Pulmonary artery endothelial cell (primary cell): ENCODE measurements at places on chromosomes 13 and 19. TPM values are rescaled to one million over a fixed set of nuclear protein-coding genes. Genes with fewer than 3 reads are reported as not detected.

Gene SELENOV
- total RNA-seq: not detected in 2 replicates

Gene GGN
- total RNA-seq: 0.33 and 0.35 TPM in 2 replicates

Gene ATP4A
- not detected in 2 replicates for total RNA-seq

Gene MEF2B
- total RNA-seq: 0.11 and 0.13 TPM in 2 replicates

Gene CLDND2
- total RNA-seq: not detected in 2 replicates

DNA sequence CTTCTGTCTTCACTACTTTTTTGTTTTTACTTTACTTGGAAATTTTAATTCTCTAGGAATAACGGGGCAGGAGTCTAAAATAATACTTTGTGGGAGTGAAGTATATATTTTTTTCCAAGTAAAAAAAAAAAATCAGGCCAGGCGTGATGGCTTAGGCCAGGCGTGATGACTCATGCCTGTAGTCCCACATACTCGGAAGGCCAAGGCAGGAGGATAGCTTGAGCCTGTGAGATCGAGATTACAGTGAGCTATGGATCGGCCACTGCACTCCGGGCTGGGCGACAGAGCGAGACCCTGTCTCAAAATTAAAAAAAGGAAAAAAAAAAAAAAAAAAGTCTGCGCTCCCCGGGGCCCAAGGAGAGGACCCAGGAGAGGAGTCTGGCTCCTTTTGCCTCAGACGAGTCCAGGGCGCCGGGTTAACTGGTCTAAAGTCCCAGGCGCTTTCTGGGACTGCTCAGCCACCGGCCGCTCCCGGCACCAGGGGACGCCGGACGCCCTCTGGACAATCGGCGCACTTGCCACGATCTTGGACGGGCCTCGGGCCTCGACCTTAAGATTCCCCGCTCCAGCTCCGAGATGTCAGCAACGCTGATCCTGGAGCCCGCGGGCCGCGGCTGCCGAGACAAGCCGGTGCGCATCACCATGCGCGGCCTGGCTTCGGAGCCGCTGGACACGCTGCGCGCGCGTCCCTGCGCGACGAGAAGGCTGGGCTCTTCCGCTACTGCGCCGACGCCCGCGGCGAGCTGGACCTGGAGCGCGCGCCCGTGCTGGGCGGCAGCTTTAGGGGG is 2.7 kb upstream of the ZFP82 start:
- DNase-seq: no peak

GRCh38 chr13:32590266-32590665 is 4.0 kb downstream of the PDS5B start:
- no peak for DNase-seq

DNA sequence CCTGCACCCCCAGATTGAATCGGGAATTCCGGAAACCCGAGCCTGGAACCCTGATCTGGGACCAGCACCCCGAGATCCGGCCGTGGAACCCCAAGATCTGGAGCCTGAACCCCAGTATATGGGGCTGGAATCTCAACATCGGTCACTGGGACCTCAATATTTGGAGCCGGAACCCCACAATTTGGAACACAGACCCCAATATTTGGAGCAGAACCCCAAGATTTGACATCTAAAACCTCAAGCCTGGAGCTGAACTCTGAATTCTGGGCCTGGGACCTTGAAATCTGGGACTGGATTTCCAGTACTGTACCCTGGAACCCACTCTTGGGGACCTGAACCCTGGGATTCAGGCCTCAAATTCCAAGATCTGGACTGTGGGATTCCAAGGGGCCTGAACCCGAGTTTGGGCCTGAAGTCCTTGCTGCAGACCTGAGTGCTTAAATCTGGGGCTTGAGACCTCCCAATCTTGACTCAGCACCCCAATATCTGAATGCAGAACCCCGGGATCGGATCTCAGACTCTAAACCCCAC is 629 bp downstream of the LRFN3 start:
- DNase-seq: no peak

DNA sequence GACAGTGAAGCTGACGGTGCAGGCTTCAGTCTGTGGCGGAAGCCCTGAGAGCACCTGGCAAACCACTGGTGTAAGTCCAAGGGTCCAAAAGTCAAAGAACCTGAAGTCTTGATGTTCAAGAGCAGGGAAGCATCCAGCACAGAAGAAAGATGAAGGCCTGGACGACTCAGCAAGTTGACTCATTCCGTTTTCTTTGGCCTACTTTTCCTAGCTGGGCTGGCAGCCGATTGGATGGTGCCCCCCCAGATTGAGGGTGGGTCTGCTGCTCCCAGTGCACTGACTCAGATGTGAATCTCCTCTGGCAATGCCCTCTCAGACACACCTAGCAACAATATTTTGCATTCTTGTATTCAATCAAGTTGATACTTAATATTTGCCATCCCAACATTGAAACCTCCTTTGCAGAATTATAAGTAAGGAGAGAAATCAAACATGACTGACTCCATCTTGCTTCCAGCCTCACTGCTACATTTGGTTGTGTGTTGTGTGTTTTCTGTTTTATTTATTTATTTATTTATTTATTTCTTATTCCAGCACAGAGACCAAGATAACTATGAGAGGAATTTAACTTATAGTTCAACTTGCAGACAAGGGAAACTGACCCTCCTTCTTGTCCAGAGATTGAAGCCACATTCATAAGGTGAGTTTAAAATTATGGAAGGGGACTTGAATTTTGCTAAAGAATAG is 32.8 kb downstream of the IGFL2 start:
- no peak for DNase-seq

- no peak for DNase-seq
Measured at GRCh38 chr19:31330761-31331160, 18.5 kb downstream of the TSHZ3 start.

DNA sequence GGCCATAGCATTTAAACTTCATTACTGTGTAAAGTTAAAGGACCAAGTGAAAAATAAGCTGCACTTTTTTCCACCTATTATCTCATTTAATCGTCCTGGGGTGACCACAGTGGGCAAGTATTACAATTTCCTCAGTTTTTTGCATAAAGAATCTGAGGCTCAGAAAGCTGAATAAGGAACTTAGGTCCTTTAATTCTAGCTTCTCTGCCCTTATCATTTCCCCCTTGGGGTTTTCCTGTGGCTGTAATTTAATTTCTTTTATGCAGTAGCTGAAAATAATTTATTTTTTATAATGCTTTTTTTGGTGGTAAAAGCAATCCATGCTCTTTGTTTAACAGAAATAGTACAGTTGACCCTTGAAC is 59.8 kb upstream of the RCBTB2 start:
- no peak for DNase-seq

- DNase-seq: no peak
Measured at GRCh38 chr13:106417467-106418110, 117.9 kb downstream of the EFNB2 start.

DNA sequence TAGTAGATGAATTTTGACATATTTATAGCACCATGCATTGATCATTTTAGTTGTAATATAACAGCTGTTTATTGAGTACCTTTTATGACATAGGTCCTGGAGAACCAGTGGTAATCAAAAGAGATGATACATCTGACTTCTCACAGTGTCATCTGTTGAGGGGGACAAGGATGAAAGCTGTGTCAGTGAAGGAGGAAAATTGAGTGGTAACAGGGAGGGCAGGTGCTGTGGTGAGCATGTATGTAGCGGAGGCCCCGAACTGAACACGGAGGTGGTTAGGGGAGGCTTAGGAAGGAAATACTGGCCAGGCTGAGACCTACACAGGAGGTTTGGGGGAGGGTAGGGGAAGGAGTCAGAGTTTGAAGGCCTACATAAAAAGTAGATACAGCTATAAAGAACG is 199.7 kb downstream of the GGACT start:
- DNase-seq: no peak
